Melanocyte of skin (primary cell): ENCODE measurements at places on chromosomes 12 and 14. TPM values are rescaled to one million over a fixed set of nuclear protein-coding genes. Genes with fewer than 3 reads are reported as not detected.

RAD9B gene
- 0.31 and 1.00 TPM in 2 replicates for total RNA-seq

RBP5 gene
- not detected in 2 replicates for total RNA-seq

ST8SIA1 gene
- 13.3 and 17.4 TPM in 2 replicates for total RNA-seq

TSHR gene
- total RNA-seq, result 0.62 TPM in 1 of 2 replicates, not detected in the other

SIVA1 gene
- 84.4 and 114 TPM in 2 replicates for total RNA-seq

OTOGL gene
- under 0.01 and 0.15 TPM in 2 replicates for total RNA-seq
